ENCODE measurements at places on chromosomes 7 and 10. TPM values are rescaled to one million over a fixed set of nuclear protein-coding genes. Genes with fewer than 3 reads are reported as not detected.

MACROH2A2 gene
- not detected for total RNA-seq

GRCh38 chr10:126166797-126167196 is 221.5 kb downstream of the ADAM12 start:
- no peak for DNase-seq
- H3K27ac ChIP-seq: no peak overlapping the region
- no peaks in the 10 kb centered on the region for H3K27me3 ChIP-seq
- no peak overlapping the region for H3K4me3 ChIP-seq
- H3K36me3 ChIP-seq: no peaks in the 10 kb centered on the region
- no peaks in the 10 kb centered on the region for H3K4me1 ChIP-seq

NAT16 gene
- not detected for total RNA-seq

DNA sequence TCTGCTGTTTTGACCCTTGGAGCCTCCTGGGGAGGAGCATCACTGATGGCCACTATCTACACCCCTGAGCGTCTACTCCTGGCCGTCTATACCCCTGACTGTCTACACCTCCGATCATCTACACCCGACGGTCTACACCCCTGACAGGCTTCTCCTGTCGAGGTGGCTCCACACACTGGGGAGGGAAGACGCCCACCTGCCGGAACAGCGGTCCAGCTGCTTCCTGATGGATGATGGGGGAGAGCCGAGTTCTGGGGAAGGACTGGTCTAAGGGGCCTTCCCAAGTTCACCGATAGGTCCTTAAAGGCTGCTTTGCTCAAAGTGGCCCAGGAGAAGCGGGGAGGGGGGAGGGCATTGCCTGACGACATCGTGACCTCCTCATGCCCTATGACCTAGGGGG is 39.4 kb downstream of the GBX1 start:
- no peaks in the 10 kb centered on the region for H3K27me3 ChIP-seq
- H3K4me1 ChIP-seq: no peaks in the 10 kb centered on the region
- no peak for DNase-seq
- H3K36me3 ChIP-seq: no peaks in the 10 kb centered on the region

GRCh38 chr7:1252540-1253090 is 19.9 kb downstream of the UNCX start:
- H3K27me3 ChIP-seq: no peaks in the 10 kb centered on the region
- no peak overlapping the region for H3K27ac ChIP-seq
- H3K4me1 ChIP-seq: no peaks in the 10 kb centered on the region
- no peak for DNase-seq
- H3K4me3 ChIP-seq: no peak overlapping the region
- no peaks in the 10 kb centered on the region for H3K36me3 ChIP-seq

DNA sequence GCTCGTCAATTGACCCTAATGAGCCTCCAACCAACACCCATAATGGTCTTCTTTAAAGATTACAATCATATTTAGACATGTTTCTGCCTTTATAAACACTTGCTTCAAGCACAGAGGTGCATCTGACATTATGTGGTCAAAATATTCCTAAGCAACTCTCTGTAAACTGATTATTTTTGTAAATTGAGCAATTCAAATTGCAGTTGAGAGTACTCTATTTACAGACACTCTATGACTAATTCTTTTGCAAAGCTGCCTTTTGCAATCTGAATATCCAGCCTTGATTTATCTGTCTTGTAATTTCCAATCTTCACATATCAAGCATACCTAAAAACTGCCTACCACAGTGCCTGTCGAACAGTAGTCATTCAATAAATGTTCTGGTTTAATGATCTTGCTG is 112.0 kb downstream of the PDE1C start:
- H3K4me3 ChIP-seq: no peak overlapping the region
- no peaks in the 10 kb centered on the region for H3K27me3 ChIP-seq
- no peak overlapping the region for H3K27ac ChIP-seq
- no peak for DNase-seq
- H3K4me1 ChIP-seq: no peaks in the 10 kb centered on the region

- H3K4me3 ChIP-seq: no peak overlapping the region
- no peak overlapping the region for H3K27ac ChIP-seq
- no peaks in the 10 kb centered on the region for H3K4me1 ChIP-seq
These were observed 125.8 kb downstream of the ANKRD7 start for GRCh38 chr7:118350260-118350659.

DNA sequence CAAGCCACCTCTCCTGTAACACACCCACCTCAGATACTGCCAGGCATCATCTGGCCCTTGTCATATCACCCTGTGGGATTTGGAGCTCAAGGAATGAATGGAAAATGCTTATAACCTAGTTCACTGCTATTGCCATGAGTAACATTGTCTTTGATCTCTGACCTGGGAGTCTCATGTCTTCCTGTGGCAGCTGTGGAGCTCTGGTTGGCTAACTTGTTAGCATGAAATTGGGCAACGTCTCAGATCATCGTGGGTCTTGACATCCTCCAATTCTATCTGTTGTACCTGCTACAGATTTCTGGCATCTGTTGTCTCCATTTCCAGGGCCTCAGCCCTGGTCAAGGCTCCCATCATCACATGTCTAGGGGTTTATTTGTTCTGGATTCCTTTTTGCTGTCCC is 2.2 kb upstream of the TMEM270 start:
- no peak overlapping the region for H3K4me3 ChIP-seq
- no peaks in the 10 kb centered on the region for H3K27me3 ChIP-seq
- no peaks in the 10 kb centered on the region for H3K36me3 ChIP-seq
- no peak for DNase-seq

All from Karpas-422 (cell line).